Activated naive CD4-positive, alpha-beta T cell treated with anti-CD3 and anti-CD28 coated beads, Interleukin-2, amount 50 U/mL, for 16 hours (primary cell): ENCODE measurements at places on chromosomes 4 and X.

DNA sequence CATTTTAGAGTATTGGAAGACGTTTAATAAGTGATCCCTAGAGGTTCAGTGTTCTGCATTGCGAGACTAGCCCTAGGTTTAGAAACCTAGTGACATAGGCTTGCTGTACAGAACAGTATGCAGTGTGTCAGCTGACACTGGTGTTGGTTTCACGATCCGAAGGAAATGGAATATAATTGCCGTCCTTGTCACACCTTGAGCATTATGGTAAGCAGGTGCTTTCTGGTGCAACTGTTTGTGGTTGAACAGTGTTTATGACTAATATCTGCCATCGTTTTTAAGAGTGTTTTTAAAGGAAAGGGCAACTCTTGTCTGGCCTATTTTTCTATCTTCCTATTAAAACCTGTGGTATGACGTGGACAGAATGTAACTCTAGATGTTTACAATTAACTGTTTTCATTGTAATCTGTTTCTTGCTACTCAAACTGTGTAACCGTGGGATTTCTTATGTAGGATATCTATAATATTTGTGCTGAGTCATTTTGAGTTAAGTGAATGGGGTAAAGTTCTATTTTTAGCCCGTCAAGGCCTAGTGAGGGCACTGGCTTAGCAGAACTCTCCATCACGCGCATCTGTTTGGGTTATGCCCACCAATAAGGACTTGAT is 53.8 kb upstream of the TBC1D14 start:
- no peak for DNase-seq

GRCh38 chr4:185151296-185151695 is 8.2 kb downstream of the SLC25A4 start:
- no peak for DNase-seq

- no peak for DNase-seq
These were observed 236.0 kb downstream of the AFAP1 start for GRCh38 chr4:7703688-7704087.

GRCh38 chr4:7197910-7198309 is 5.6 kb downstream of the SORCS2 start:
- no peak for DNase-seq

- DNase-seq = no peak
These were observed 160.6 kb upstream of the RPS6KA3 start for GRCh38 chrX:20427173-20427770.

GRCh38 chrX:69362856-69363255 is 141.3 kb upstream of the NALF2 start:
- DNase-seq = no peak

- no peak for DNase-seq
These were observed 366.2 kb upstream of the PITX2 start for GRCh38 chr4:110989125-110989524.

GRCh38 chr4:75340561-75340960 is 173.6 kb downstream of the RCHY1 start:
- DNase-seq = no peak

DNA sequence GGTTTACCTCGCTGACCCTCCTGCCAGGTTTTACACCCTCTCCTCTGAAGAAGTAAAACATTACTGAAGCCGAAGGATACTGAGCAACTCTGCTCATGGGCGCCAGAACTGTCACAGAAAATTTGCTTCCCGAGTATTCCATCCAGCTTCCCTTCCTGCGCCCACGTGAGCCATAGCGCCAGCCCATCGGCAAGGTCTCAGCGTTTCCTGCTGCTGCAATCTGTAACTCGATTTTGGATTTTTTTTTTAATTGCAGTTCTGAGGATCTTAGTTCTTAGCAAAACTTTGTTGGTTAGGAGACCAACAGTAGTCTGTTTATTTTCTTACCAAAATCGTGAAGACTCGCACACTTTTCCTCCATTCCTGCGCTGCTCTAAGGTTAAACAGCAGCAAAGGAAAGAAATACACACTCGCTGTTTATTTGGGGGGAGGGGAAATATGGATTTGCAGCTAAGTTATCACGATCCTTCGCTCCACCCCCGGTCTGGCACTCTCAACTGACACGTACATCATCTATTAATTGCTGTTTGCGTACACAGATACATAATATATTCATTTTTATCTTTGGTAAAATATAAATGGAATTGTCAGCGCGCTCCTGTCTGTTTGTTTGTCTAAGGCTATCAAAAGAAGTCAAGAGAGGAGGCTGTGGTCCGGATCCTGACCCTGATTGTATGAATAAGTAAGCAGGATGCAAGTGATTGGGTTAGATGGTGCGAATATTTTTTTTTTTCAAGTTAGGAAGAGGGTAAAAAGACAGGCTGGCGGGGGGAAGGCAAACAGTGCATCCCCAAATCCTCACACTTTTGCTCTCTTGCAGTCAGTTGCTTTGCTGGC is at the start of gene TLL1:
TSS of gene TLL1 (plus strand) at position 777 of the 837 bp plus-strand sequence. CDS start 668 bp downstream, outside the sequence.
- no peak for DNase-seq

DNA sequence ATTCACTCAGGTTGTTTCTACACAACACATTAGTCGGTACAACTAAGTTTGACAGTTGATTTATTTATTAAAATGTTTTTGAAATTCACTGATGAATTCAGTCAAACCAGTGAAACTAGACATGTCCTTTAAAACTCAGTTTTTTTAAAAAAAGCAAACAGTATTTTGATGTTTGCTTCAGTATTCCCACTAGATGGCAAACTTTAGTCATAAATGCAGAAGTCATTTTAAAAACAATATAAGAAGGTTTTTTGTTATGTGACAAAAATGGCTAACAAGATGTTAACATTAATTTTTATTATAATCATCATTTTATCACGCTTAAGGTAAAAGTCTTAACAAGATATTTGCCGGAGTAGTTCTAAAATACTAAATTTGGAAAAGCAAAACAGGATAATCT is 1337.8 kb upstream of the DIAPH2 start:
- DNase-seq = no peak

GRCh38 chr4:122716825-122717448 is 15.6 kb upstream of the BBS12 start:
- peak; percentile 81 for DNase-seq

DNA sequence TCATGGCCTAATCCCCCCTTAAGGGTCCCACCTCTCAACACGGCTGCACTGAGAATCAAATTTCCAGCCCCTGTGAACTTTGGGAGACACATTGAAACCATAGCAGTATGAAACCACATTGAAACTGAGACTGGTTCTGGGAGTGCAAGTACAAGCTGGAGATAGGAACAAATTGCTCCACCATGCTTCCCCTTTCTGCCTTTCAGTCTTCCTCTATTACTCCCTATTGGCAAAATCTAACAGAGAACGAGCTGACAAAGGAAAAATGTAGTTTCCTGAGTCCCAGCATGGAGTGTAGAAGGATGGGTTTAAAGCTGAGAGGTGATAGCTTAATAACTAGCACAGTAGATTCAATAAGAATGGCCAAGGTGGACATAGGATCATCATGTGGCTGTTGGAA is 161.7 kb upstream of the RPL34 start:
- no peak for DNase-seq

DNA sequence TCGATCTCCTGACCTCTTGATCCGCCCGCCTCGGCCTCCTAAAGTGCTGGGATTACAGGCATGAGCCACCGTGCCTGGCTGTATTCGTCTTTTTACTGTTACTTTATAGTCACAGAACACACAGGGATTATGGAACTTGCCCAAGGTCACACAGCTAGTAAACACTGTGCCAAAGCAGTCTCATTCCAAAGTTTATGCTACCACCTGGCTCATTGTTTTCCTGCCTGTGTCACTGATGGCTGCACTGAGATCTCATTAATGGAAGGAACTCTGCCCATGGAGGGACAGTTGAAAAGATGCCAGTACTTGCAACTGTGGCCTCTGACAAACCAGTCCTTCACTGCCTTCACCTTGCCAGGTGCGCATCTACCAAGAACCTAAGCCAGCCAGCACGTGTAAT is 517.7 kb downstream of the BCOR start:
- no peak for DNase-seq

- DNase-seq = no peak
These were observed 47.9 kb downstream of the CXCL1 start for GRCh38 chr4:73917081-73917501.

GRCh38 chrX:3651277-3651676 is 62.2 kb downstream of the PRKX start:
- no peak for DNase-seq

DNA sequence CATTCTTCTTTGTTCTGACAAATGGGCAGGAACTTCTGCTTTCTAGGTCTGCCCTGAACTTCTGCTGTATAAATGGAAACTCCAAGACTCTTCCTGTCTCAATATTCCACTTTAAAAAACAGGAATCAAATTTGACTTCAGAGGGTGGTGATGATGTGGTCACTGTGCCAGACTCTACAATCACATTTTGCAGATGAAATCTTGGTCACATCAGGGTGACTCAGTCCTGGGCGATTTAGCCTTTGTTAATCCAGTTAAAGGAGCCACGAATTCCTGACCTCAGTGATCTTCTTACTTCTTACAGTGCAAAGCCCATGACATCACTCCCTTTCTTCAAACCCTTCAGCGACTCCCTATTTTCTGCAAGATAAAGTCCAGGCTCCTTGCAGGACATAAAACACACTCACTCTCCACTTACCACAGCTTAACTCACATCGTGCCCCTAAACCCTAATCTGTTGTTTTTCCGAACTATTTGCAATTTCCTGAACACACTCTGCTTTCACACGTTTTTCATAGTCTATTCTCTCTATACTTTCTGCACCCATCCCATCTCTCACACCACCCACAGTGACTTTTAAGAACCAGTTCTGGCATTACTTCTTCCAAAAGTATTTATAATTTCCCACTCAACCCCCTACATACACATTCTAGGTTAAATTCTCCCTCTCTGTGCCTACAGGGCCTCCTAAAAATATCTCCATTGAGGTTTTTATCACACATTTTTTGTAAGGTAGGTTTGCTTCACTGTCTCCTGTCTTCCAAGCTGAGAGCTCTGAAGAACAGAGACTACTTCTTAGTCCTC is 11.1 kb downstream of the GASK1B start:
- no peak for DNase-seq

GRCh38 chr4:67542076-67542475 is 3.2 kb downstream of the CENPC start:
- DNase-seq = no peak
